Daoy (cell line): ENCODE measurements at places on chromosomes 3 and 15. TPM values are rescaled to one million over a fixed set of nuclear protein-coding genes. Genes with fewer than 3 reads are reported as not detected.

Gene PPP1R14D
- total RNA-seq = not detected in 2 replicates

Gene SLC35G2
- total RNA-seq = 15.6 and 25.0 TPM in 2 replicates

GRCh38 chr15:99682455-99682854, 50.8 kb downstream of the LYSMD4 start:
- peak; percentile 77 for DNase-seq

DNA sequence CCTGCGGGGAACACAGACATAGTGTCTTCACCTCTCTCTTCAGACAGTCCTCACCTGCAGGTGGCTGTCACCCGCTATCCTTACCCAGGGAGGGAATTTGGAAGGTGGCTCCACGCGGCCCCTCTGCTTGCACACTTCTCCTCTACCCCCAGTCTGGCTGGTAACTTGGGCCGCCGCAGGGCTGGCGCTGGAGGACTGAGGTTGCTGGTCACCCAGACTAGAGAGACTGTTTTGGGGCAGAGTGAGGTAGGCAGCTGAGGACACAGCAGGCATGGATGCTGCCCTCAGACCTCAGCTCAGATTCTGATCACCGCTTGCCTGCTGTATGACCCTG, 12.6 kb upstream of the IQSEC1 start:
- no peak for DNase-seq

Gene APBA2
- total RNA-seq = 21.5 and 27.5 TPM in 2 replicates

GRCh38 chr3:137642831-137643230, 121.3 kb upstream of the SOX14 start:
- DNase-seq = peak; percentile 2

GRCh38 chr15:36954486-36954885, 145.9 kb downstream of the MEIS2 start:
- peak; percentile 39 for DNase-seq

DNA sequence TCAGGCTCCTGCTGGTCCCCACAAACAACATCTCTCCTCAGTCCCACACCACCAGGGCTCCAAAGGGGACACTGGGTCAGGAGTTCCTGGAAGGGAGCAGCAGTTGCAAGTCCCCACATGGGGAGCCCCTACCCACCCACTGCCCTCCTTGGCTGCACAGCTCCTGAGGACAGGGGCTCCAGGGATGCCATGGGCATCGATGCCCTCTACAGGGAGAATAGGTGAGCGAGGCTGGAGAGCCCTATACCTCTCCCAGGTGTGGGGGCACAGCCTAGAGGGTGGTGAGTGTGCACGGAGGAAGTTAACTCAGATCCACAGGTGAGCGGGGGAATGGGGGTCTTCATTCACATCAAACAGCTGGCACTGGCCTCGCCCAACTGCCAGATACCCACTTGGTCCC, 141.2 kb upstream of the LINGO1 start:
- no peak for DNase-seq

DNA sequence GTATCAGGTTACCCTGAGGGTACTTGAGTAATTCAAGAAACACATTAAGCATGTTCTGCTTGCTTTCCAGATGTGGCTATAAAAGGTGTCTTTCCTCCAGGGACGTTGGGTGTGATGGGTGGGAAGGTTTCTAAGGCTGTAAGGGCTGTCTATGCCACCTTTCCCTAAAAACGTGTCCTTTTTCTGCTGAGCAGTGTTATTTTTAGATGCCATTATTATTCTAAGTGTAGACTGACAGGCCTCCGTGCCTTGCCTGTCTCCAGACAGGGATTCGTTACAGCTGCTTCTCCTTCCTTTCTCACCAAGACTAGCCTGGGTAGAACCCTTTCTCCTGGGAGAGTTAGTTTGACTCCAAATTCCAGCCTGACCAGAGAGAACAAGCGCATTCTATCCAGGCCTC, 26.8 kb upstream of the RHO start:
- no peak for DNase-seq

- DNase-seq = no peak
These were observed 26.1 kb upstream of the FGD5 start for GRCh38 chr3:14792691-14793121.

DNA sequence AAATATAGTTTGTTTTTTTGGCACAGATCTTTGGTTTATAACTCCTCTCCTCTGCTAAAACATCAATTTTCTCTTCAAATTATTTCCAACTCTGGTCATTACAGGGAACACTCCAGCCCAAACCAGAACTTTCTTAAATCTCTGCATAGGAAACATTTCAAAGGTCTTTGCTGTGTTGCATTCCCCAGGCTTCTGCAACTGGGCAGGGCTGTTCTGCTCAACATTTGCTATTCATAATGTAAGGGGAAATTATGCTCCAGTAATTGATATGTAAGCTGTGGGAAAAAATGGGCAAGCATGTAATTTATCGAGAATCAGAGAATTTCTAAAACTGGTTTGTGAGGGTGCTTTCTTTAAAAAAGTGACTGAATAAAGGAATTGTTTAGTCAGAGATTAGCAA, 410.4 kb downstream of the TUSC7 start:
- DNase-seq = no peak

Gene GCSAM
- not detected in 2 replicates for total RNA-seq

DNA sequence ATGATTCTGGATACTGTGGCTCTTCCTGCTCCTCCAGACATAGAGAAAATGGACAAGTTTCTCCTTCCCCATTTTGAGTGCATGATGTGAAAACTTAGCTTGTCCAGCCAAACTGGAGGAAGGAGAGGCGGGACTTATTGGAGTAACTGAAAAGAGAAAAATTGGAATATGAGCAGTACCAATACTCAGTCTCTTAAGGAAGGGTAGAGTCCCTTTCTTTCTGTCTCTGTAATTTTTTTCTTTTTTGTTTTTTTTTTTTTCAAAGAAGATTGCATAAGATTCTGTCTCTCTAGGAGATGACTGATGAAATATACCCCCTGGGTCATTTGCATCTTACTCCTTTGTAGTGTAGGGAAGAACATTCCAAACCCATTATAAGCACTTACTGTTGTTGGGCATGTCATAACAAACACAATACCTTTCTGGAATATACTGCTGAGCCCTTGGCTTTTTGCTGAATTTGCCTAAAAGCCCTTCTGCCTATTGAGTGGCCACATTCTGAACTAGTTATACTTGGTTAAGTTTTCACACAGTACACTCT, 498.1 kb upstream of the TPRG1 start:
- DNase-seq = peak; percentile 20

Gene NPTN
- 63.4 and 69.0 TPM in 2 replicates for total RNA-seq

- no peak for DNase-seq
These were observed 187.9 kb upstream of the LYSMD4 start for GRCh38 chr15:99921101-99921500.

GRCh38 chr15:76338486-76339304, 2.1 kb downstream of the ISL2 start:
- no peak for DNase-seq

Gene CCDC39
- 0.65 TPM in 1 of 2 replicates, not detected in the other for total RNA-seq

DNA sequence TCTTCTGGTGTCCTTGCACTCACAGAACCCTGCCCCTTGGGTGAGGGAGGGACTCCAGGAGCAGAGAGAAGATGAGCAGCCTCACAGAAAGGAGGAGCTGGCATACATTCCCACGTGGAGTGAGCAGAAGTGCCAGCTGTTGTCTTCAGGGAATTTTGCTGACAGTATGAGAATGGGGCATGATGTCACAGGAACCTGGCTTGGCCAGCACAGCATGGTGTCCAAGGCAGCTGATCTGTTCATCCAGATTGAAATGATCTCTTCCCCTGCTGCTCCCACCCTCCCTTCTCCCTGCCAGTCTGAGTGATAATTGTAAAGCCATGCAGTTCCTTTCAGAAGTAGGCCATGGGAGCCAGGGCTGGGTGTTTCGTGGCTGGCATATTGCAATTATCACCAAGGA, 53.3 kb downstream of the GJD2 start:
- peak; percentile 9 for DNase-seq

- peak; percentile 91 for DNase-seq
These were observed at the start of gene KNL1 for GRCh38 chr15:40593588-40594428. Gene KNL1, plus strand, starts transcription at chr15:40594249. Its CDS starts 8,683 bp downstream, at chr15:40602932.

Gene SLC22A13
- 0.91 TPM in 1 of 2 replicates, not detected in the other for total RNA-seq

Gene ALS2CL
- 0.74 and 0.86 TPM in 2 replicates for total RNA-seq

DNA sequence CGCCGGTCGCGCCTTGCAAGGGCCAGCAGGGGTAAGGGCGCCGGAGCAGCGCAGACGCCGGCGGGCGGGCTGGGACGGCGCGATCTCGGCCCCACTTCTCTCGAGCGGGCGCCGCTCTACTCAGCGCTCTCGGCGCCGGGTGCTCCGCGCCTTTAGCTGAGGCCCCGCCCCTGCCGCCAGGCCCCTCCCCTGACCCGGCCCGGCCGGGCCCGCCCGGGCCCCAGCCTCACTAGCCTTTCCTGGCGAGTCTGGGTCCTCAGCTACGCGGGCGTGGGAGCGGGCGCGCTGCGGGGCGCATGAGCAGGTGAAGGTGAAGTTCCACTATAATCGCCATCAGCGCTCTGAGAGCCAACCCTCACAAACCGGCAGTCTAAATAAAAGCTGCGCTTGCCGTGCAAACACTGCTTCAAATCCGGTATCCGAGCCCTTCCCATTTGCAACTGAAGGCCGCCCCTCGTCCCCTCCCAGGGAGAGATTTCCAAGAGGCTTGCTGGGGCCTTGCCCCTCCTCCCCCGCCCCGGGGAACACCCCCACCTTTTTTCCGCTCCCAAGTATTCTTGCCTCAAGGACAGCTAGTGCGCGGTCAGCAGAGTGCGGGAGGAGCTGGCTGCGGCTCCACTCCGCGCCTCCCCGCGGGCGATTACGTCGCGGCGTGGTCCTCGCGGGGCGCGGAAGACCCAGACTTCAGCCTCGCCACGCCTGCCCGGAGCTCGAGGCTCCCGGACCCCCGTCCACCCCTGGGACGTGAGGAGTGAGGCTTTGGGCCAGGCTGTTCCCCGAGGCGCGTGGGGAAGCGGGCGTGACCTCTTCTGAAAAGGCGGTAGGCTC, at the start of gene RPP25:
Gene RPP25 (minus strand): TSS at position 125 of the 828 bp plus-strand sequence. CDS start 189 bp downstream, outside the sequence.
- DNase-seq = peak; percentile 86

DNA sequence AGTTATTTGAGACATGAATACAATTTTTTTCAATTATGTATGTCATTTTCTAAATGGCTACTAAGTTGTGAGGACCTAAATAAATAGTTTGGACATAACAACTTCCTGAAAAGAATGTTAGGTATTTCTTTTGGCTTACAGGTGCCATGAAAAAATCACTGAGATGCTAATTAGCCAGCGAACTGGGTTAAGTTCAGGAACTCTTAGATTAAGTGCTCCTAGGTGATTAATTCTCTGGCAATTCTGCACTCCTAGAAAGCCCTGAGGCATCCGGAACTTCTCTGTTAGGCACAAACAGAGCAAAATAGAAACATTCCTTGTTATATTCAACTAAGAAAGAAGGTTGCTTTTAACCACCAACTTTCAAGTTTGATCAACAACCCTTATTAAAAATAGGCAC, 192.3 kb downstream of the STAG1 start:
- no peak for DNase-seq

GRCh38 chr15:88637436-88637835, 1.4 kb upstream of the ISG20 start:
- DNase-seq = no peak

Gene WNT7A
- total RNA-seq = 0.09 and 0.29 TPM in 2 replicates

DNA sequence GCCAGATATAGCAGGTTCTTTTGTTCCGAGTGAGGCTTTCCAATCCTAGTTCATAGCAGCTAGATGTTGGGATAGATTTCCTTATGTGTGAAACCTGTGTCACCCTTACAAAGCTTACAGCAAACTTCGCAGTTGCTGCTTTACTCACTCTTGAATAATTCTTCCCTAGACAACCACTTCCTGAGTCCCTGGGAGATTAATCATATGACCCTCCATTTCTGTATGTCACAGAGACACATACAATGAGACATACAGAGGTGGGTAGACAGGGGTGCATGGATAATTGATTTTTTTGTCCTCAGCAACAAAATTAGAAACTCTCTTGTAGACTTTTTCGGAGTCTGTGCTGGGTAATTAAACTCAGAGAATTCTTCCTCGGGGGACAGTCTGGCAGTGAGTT, 163.2 kb downstream of the NSUN3 start:
- DNase-seq = no peak

GRCh38 chr3:141915766-141916165, 39.3 kb downstream of the ATP1B3 start:
- DNase-seq = no peak

GRCh38 chr3:196501316-196502044, 2.1 kb downstream of the RNF168 start:
- DNase-seq = peak; percentile 57

Gene SNX22
- not detected in 2 replicates for total RNA-seq

Gene ZDHHC19
- not detected in 2 replicates for total RNA-seq

DNA sequence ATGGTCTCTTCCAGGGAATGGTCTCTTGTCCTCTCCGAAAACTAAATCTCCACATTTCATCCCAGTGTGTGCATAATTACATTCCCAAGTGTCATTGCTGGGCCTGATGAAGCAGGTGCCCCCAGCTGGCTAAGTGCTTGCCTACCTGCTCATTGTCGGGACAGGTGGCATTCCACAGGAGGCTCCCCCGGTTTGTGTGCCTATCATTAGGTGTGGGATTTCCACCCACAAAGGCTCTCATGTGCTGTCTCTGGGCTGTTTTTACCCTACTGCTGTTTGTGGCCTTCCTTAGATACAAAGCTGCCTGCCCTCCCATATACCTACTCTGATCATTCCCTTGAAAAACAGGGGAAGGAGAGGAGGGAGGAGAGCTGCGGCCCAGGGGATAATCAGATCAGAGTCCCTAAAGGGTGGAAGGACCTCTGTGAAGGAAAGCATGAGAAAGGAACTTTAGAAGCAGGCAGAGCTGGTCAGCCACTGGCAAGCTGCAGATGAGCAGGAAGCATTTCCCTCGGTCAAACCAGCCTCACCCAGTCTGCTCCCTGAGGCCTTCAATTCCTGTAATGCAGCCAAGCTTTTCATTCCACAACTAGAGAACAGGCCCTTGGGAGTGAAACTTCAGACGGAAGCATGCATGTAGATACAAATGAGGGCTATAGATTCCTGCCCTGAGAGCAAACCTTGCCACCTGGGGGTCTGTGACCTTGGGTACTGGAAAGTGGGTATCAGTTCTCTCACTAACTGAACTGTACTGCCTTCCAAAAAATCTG, 60.7 kb upstream of the HEG1 start:
- DNase-seq = peak; percentile 75
